ENCODE measurements at places on chromosomes 3 and 15.

DNA sequence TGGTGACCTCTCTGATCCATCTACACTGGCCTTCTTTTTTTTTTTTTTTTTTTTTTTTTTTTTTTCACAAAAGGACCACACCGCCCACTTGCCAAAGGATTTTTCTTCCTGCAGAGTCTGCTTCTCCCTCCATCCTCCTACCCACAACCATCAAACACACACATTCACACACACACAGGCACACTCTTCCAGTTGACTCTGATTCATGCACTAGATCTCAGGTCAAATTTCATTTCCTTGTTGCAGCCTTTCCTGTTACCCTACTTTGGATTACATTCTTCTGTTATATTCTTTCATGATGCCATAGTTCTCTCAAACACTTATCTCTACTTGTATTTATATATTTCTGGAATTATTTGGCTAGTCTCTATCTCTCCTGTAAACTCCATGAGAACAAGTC lies 133.9 kb downstream of the STAC start:
- DNase-seq, result no peak

GRCh38 chr15:40984964-40985363 lies 31.7 kb downstream of the CHAC1 start:
- no peak for DNase-seq

DNA sequence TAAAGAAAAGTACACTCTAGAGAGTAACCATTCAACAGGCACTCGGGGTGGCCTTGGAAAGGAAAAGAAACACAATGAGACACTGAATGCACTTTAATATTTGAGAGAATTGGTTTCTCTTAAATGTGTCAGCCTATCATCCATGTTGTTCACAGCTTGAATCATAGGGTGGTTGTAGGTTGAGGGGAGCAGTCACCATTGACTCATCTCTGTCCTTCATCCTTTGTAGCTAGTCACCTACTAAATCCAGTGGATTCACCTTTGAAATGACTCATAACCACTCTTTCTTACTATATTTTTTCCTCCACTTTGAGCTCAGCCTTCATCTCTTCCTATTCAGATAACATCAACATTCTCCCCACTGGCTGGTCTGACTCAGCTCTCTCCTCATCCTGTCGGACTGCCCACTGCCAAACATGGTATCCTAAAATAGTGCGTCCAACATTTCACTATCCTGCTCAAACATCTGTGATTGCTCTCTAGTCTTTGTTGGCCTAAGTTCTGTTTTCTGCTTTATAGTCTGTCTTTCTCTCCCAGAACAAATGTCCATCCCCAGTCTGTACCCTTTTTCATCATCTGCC lies 182.7 kb upstream of the GADL1 start:
- DNase-seq, result no peak

GRCh38 chr15:69315402-69316110 lies 16.8 kb downstream of the PAQR5 start:
- no peak for DNase-seq

- no peak for DNase-seq
Measured at GRCh38 chr3:18422972-18423371, 2.2 kb downstream of the SATB1 start.

- no peak for DNase-seq
Measured at GRCh38 chr15:61915640-61916039, 144.6 kb downstream of the VPS13C start.

DNA sequence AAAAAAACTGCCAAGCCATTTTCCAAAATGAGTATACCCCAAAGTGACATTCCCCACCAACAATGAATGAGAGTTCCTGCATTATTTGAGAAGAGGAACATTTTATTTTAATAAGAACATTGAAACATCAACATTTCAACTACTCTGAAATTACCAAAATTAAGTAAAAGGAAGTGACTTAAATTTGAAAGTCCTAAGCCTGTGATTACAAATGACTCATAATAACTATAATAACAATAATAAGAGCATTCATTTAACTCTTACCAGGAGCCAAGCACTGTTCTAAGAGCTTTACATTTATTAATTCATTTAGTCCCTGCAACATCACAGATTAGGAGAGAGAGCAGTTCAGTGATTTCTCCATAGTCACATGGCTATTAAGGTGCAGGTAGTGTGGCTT lies 32.4 kb downstream of the LRRC28 start:
- DNase-seq, result no peak

GRCh38 chr3:172516318-172517214 lies 6.7 kb downstream of the TNFSF10 start:
- DNase-seq, result no peak

- no peak for DNase-seq
Measured at GRCh38 chr3:55467099-55467498, 20.0 kb downstream of the WNT5A start.

GRCh38 chr3:102457644-102458043 lies 22.8 kb downstream of the ZPLD1 start:
- no peak for DNase-seq
